ENCODE measurements at places on chromosomes 5 and 9.

- no peak for DNase-seq
Observed at GRCh38 chr5:67063055-67063454, 133.5 kb downstream of the CD180 start.

- DNase-seq: no peak
Observed at GRCh38 chr5:129245489-129245888, 150.9 kb downstream of the ISOC1 start.

GRCh38 chr9:68793605-68794343 lies 88.7 kb downstream of the PIP5K1B start:
- DNase-seq: peak; percentile 55

- DNase-seq: no peak
Observed at GRCh38 chr9:129458663-129459546, 162.0 kb downstream of the C9orf50 start.

- DNase-seq: no peak
Observed at GRCh38 chr9:133489253-133490190, 10.6 kb upstream of the SLC2A6 start.

GRCh38 chr5:28408186-28408585 lies 1369.8 kb upstream of the CDH9 start:
- peak; percentile 91 for DNase-seq

GRCh38 chr5:135878156-135878620 lies 17.5 kb downstream of the IL9 start:
- no peak for DNase-seq

- DNase-seq: no peak
Observed at GRCh38 chr5:2563046-2563445, 188.4 kb downstream of the IRX2 start.

DNA sequence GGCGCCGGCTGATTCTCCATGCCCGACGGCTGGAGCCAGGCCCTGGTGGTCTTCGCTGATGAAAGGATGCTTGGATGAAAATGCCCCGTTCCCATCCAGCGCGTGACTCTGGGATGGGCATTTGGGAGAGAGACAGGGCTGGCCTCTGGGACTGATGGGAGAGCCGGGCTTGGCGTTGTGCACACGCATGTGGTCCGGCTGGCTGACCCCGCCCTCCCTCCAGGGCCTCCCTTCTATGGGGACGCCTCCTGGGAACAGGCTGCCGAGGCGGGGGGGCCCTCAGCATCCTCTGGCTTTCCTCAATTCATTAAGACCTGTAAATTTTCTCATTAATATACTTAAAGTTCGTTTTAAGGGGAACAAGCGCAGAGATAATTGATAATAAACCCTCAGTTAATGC lies 36.8 kb downstream of the UNC5A start:
- no peak for DNase-seq

DNA sequence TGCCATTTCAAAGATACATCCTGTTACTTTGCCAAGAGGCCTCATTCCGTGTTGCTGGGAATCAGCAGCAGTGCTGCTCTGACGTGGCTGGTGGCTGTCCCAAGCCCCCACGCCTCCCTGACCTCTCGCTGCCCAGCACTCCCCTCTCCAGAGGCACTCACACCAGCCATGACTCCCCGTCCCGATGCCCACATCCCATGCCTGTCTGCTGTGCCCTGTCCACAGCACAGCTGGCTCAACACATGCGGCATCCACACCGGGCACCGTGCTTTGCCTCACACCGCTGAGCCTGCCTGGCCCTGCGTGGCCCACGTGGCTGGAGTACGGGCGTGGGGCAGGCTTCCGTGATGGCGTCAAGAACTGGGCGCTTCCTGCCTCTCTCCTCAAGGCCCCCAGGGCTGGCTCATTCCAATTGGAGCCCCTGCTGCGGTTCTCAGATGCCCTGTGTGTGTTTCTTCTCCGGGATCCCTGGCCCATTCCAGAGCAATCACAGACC lies 7.8 kb upstream of the LCN1 start:
- no peak for DNase-seq

DNA sequence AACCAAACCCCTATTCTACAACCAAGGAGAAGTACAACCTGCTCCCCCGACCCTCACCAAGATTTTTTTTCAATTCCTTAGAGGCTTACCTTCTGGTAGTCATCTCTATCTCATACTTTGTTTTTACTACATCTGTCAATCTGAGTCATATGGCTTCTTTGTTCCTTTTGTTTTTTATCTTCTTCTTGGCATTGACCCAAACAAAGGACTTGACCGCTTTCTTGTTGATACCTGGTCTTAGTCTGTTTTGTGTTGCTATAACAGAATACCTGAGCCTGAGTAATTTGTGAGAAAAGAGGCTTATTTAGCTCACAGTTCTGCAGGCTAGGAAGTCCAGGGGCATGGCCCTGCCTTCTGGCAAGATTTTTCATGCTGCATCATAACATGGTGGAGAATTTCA lies 352.7 kb downstream of the MLLT3 start:
- DNase-seq: peak; percentile 77

DNA sequence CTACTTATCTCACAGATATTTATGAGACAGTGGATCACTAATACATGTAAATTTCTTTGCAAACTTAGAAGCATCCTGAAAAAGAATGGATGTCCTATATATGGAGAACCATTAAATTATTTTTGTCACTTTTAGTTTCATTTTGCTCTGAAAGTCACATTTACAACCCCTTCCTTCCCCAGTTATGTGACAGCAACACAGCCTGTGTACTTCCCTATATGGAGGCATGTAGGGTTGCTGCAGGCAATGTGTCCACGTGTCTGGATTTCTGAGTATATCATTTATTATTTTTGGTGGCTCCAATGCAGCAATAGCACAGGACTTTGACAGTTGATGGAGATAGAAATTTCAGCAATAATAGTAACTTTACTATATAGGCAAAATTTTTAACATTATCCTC lies 156.4 kb downstream of the ST8SIA4 start:
- no peak for DNase-seq

DNA sequence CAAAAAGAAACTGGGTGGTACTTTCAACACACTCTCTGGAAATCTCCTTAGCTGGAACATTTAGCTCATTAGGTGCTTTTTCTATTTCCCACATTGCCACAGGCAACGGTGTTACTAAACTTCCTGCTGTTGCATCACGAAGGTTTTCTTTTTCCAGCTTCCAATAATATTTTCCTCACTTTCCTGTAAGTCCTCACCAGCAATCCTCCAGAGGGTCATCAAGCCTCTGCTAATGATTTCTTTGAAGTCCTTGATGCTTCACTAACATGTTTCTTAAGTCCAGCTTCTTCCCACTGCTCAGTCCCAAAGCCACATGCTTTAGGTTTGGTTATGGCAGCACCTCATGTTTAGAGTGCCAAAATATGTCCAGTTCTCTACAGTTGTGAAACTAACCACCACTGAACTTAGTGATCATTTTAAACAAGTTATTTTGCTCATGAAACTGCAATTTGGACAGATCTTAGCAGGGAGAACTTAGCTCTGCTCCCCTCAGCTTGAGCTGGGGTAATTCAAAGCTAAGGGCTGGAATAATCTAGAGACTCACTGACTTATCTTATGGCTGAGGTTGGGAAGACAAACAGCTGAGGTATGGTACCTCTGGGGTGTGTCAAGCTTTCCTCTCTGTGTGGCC lies 39.9 kb upstream of the RETREG1 start:
- peak; percentile 43 for DNase-seq

DNA sequence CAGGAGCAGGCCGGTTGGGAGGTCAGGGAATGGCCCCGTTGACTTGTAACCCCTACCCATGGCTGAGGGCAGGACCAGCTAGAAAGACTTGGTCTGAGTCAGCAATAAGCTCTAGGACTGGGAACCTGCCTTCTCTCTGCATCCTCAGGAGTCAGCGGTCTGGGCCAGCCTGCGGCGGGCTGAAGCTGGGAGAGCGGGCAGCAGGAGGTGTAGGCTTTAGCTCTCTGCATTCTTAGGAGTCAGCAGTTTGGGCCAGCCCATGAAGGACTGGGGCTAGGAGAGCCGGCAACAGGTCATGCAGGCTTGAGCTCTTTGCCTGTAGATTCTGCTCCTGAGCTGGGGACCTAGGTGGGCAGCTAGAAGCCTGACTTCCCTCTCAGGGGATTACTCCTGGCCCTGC lies 6.4 kb upstream of the SMIM32 start:
- no peak for DNase-seq

GRCh38 chr5:150112201-150113046 lies 26.1 kb upstream of the CSF1R start:
- peak; percentile 77 for DNase-seq

DNA sequence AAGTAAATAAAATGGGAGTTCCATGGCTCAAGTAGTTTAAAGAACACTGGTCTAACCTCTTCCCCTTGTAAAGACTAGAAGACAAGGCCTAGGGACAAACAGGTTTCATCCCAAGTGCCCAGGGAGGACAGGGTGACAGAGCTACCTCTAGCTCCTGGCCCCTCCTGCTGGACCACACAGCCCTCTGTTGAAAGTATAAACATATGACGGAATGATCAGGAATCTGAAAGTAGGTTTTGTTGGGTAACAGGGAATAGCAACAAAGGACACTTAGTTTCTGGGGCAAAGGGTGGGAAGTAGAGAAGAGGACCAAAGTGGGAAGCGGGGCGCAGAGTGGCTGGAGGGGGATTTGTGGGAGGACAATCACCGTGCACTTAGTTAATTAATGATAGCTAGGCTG lies 67.0 kb upstream of the DAB2IP start:
- DNase-seq: no peak

DNA sequence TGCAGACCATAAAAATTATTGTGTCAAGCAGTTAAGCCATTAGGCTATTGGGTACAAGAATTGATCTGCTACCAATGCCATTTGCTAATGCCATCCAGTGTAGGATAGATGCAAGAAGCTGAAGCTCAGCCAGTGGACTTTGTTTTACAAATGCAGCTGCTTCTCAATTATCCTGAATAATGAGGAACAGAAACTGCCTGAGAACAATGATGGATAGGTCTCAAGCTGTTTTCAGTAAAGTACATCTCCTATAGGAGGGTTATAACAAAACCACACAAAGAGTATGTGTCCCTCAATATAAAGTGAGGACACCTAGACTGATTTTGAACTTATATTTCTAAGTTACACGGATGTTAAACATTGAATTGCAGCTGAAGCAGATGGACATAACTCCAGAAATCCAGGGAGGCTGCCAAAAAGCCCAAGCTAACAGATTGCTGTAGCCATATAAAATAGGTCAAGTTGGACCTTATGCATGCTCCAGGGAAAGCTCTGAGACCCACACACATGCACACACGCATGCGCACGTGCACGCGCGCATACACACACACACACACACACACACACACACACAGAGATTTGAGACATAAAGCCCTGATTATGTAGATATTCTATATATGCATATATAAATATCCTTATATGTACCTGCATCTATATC lies 482.7 kb upstream of the CD180 start:
- no peak for DNase-seq

DNA sequence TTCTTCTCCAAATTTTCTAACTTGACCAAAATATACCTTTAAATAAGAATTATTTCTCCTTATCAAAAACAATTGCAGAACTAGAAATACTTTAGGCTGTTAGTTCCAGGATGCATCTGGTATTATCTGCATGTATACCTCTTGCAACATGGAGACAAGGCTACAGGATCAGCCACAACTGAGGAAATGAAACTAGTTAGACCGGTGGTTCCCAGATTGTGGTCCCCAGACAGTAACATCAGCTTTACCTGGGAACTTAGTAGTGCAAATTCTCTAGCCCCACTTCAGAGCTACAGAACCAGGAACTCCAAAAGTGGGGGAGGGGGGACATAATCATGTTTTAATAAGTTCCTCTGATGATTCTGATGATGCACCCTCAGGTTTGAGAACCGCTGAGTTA lies 61.6 kb upstream of the C9orf72 start:
- no peak for DNase-seq

All from epithelial cell of esophagus (primary cell).